ENCODE measurements at places on chromosomes 11 and 22.

- peak; percentile 97 for DNase-seq
These were observed 15.1 kb downstream of the FXYD6 start for GRCh38 chr11:117861151-117862018.

DNA sequence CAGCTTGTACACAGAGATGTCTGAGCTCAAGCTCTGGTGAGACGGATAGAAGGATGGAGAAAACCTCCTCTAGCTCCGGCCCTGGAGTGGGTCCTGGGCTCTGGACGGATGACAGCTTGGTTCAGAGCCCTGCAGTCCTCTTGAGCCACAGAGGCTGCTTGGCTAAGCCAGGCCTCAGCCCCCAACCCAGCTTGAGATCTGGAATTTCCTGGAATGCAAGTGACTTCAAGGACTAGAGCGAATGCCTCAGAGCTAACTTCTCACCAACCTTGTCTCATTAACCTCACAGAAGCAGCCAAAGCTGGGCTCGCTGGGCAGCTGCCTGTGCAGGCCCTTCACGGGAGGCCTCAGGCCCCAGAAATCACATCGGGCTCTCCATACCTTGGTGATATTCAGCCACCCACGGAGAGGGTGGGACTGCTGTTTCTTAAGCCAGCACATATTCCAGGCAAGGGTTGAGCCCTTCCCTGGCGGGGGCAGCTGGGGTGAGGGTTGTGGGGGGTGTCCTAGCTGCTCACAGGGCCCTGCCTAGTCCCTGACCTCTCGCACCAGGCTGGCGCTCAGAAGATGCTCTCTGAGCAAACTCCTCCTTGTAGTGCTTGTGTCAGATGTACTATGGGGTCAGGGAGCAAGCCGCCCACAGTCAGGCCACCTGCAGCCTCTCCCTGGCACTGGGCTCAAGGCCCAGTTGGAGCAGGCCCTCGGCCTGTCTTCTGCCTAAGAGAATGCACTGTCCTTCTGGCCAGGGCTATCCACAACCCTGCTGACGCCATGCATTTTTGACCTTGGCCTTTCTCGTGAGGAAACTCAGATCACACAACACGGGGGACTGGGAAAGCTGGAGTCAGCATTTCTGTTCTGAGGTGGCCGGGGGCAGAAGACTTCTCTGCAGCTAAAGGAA is 73.6 kb upstream of the TTLL12 start:
- no peak for DNase-seq

- DNase-seq = no peak
These were observed 5.7 kb upstream of the MUC5B start for GRCh38 chr11:1217151-1217550.

GRCh38 chr11:113532697-113533424 is 57.7 kb upstream of the DRD2 start:
- peak; percentile 81 for DNase-seq

DNA sequence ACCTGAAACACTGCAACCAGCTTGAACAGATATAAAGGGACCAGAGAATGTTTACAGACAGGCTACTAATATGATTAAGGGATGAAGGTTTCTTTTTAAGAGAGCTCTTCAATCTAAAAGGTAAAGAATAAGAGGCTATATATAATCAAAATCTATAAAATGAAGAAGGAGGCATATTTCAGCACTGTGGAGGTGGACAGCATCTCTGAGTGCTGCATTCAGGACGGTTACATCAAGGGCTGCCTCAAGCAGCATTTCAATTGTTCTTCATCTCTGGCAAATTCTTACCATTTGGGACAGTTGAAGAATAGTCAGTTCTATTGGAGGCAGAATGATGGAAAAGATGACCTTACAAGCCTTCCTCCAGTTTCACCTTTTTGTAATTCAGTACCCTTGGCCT is 139.6 kb upstream of the LMO1 start:
- no peak for DNase-seq

- no peak for DNase-seq
These were observed 5.3 kb downstream of the PATZ1 start for GRCh38 chr22:31340765-31341247.

- DNase-seq = no peak
These were observed 4.6 kb upstream of the APOL4 start for GRCh38 chr22:36206255-36206654.

- DNase-seq = no peak
These were observed 184.6 kb upstream of the CARD18 start for GRCh38 chr11:105324156-105324555.

DNA sequence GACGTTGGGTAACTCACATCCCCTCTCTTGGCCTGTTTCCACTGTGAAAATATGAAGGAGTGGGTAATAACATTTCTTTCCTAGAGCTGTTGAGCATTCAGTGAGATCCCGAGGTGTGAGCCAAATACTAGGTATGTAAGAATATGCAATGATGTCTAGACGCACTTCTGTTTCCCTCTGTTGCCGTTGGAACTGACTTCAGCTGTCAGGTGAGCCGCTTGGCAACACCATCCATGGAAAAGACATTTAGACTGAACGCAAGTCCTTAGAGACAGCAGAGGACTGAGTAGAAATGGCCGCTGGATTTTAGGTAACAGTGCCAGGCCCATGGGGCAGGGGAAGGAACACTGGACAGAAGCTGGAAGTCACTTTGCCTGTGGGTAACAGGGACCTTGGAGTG is 29.5 kb upstream of the SHANK2 start:
- DNase-seq = no peak

GRCh38 chr11:975827-976226 is 50.2 kb downstream of the AP2A2 start:
- no peak for DNase-seq

DNA sequence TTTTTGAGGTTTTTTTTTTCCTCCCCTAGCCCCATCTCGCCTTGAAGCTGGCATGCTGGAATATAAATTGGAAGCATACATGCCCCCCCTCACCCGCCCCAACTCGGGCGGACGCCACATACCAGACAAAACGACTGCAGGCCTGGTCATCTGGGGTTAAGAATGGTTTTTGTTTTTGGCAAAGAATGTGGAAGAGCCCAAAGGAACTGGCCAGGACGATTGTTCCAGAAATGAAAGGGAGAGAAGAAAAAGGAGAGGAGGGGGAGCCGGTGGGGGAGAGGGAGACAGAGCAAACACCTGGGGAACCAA is 25.0 kb downstream of the MN1 start:
- DNase-seq = no peak

DNA sequence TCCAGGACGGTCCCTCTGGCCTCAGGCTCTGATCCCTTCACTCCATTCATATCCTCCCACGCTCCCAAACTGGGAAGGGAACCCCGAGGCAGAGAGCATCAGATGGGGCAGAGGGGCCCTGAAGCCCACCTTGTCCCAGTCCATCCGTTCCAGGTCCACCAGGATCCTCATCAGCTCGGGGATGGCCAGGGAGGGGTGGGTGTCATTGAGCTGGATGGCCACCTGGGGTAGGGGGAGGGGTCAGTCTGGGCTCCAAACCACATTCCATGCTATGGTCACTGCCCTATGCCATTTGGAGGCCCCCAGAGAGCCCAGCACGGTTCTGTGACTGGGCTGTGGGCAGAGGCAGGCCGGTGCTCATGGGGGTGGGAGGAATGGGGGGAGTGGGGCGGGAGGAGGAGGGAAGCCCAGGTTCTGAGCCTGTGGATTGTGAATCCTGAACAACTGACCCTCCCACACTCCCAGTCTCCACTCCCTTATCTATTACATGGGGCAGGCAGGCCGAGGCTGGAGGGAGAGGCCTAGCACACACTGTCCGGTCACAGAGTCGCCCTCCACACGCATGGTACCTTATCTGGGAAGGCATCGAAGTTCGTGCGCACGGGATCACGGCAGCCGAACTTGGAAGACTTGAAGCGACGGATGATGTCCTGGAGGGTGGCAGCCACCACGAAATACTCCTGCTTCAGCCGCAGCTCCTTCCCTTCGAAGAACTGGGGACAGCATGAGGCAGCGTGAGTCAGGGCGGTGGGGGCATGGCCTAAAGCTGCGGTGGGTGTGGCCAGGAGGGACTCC is 5.5 kb downstream of the PYGM start:
- no peak for DNase-seq

DNA sequence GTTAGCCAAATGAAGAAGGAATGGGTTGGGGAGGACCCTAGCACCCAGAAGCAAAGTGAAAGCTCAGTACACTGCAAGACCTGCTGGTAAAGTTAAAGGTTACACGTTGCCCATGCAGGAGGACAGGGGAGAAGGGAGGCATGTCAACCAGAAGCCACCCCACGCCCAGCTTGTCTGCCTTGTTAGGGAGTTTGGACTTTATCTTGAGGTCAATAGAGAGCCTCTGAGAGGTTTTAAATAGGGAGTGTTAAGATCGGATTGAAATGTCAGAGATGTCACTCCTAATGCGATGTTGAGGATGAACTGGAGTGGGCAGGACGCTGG is 18.7 kb upstream of the PEX26 start:
- no peak for DNase-seq

- DNase-seq = no peak
These were observed 644 bp downstream of the SPTY2D1 start for GRCh38 chr11:18633256-18634139.

- DNase-seq = no peak
These were observed 105.1 kb downstream of the CHST1 start for GRCh38 chr11:45560155-45560912.

DNA sequence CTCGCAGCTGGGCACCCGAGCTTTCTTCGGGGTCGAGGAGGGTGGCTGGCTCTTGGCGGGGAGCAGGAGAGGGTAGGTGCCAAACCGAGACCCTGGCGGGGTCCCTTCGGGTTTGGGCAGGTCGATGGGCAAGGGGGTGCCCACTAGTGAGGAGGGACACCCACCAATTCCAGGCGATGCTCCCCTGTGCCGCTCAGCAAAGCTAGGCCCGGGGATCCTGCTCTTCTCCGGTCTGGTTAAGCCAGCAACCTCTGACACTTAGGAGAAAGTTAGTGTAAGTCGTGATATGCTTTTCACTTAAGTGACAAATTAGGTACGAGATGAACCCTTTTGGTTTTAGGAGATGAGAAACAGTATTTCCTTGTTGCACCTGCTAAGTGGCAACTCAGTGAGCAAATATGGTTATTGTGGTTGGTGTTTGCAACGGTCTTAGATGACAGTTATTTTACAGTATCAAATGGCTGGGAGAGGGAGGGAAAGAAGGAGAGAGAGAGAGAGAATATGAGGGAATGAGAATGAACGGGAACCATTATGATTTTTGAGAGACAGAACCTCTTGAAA is 565 bp downstream of the NUCB2 start:
- no peak for DNase-seq

DNA sequence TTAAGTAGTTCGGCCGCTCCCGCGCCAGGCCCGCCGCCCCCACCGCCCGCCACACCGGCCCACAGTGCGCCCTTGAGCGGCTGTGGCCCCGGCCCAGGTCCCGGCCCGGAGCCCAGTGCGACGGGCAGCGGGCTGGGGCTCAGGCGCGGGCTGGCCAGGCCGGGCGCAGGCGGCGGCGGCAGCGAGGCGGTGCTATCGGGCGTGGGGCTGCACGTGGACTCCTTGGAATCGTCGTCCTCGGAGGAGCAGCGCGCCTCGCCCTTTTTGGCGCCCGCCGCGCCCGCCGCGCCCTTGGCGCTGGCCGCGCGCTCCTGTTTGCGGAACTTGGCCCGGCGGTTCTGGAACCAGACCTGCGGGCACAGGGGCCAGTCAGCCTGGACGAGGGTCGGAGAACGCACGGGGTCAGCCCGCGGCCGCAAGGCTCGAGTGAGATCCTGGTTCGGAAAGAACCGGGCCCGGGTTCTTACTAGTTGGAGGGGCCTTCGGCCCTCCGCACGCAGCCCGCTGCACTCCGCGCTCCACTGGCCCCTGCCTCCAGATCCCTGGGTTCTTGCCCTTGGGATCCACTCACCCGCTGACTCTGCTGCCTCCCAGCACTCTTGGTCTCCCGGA is 4.0 kb downstream of the PHOX2A start:
- DNase-seq = no peak

GRCh38 chr11:64745189-64745520 is 1.2 kb upstream of the RASGRP2 start:
- no peak for DNase-seq

GRCh38 chr22:44975427-44976262 is 34.2 kb downstream of the PHF21B start:
- peak; percentile 23 for DNase-seq

GRCh38 chr11:13772223-13773046 is 104.0 kb downstream of the FAR1 start:
- DNase-seq = peak; percentile 65
